ENCODE measurements at places on chromosomes 1 and 21. TPM values are rescaled to one million over a fixed set of nuclear protein-coding genes. Genes with fewer than 3 reads are reported as not detected.

- no peak for DNase-seq
These were observed 110.1 kb downstream of the CSMD2 start for GRCh38 chr1:34054920-34055319.

GRCh38 chr1:111705841-111706240, 33.4 kb downstream of the INKA2 start:
- DNase-seq: no peak

The CD1B gene
- not detected for total RNA-seq

- DNase-seq: no peak
These were observed 13.6 kb upstream of the NAV1 start for GRCh38 chr1:201525193-201525778.

- no peak for DNase-seq
These were observed 67.4 kb downstream of the LYST start for GRCh38 chr1:235799264-235799663.

The CXADR gene
- 21.1 TPM for total RNA-seq

DNA sequence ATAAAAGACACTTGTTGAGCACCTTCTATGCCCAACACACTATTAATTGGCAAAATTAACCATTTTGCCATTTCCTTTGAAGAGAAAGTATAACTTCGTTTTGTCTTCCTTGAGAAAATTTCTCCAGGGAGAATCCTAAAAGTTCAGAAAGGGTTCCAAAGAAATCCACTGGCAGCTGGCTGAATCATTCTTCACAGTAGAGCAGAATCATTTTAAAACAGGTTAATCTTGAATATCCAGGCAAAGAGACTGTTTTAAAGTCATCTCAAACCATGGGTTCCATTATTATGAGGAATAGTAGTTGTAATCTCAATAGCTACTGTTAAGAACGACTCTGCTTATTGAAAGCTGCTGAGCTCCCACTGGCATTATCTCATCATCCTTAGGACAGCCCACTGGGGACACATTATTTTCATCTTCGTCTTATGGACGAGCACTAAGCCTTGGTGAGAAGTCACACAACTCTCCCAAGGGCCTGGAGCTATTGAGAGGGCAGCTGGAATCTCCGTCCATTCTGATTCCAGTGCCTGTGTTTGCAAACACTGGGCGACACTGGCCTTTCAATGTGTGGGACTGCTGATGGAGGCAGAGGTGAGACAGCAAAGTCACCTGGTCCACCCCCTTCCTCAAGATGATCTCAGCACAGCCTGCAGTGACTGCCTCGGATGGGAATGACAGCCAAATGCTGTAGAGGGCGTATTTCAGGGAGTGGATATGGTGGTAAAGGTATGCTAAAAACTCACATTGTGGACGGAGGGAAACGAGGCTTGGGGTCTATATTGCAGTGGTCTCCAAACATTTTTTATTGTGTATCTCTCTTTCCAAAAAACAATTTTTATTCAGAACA, 15.3 kb upstream of the PGBD5 start:
- DNase-seq: no peak

The CRTC2 gene
- total RNA-seq: 20.8 TPM

GRCh38 chr1:222928212-222928611, 113.4 kb downstream of the DISP1 start:
- peak; percentile 79 for DNase-seq

DNA sequence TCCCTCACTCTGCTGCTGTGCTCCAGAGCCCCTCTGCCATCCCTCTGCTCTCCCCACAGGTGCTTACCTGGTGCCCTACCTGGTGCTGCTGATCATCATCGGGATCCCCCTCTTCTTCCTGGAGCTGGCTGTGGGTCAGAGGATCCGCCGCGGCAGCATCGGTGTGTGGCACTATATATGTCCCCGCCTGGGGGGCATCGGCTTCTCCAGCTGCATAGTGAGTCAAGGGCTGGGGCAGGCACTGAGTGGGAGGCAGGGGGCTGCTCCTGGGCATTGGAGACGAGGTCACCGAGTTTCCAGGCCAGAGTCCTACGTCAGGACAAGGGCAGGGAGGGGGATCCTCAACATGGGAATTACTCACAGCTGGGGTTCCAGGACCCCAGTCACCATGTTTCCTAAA, 21.7 kb downstream of the SLC6A17 start:
- DNase-seq: no peak

GRCh38 chr1:186838380-186839040, 9.8 kb downstream of the PLA2G4A start:
- no peak for DNase-seq

- no peak for DNase-seq
These were observed 21.2 kb upstream of the BRDT start for GRCh38 chr1:91928026-91928425.

DNA sequence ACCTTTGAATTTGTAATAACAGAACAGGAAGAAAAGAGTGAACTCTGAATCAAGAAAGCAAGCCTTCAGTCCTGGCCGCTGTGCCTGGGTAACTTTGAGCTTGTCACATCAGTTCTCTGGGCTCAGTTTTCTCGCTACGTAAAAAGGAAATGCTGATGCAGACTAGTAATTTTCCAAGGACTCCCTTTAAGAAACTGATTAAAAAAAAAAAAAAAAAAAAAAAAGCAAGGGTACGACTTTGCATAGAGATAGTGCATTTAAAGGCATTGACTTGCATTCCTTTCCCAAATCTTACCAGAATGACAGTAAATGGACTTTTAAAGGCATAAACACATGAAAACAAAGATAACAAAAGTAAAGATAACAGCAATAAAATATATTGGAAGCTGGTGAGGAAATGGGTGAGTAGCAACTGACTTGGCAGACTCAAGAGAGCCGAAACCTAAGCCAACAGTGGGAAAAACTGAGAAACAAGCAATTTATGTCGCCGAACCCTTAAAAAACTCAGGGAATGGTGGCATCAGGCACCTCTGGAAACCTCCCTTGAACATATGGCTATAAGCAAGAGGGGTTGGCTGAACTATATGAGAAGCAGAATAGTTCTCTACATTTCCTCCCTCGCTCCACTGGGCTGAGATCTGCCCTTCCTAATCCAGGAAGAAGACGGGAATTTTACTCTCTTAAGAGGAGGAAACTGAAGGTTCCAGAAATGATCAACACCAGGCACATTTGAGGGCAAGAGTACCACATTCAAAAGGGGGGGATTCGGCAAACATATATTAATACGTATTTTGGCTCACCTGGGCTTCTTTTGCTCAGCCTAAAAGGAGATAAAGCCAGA, 189.2 kb downstream of the CDC7 start:
- no peak for DNase-seq

DNA sequence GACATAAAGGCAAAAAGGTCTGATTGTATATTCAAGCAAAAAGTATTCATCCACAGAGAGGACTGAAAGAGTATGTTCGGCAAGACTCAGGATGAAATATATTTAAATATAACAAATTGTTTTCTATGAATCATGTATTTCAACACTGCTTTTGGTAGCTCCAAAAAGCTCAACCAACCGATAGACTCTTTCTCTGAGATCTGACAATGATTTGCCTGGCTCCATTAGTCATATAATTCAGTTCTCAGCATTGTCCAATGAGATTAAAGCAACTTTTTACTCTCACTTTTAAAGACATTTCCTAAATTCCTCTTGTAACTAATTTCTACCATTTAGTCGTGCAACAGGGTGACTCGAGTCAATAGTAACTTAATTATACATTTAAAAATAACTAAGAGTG, 319.1 kb upstream of the GREM2 start:
- DNase-seq: no peak

The AADACL4 gene
- not detected for total RNA-seq

DNA sequence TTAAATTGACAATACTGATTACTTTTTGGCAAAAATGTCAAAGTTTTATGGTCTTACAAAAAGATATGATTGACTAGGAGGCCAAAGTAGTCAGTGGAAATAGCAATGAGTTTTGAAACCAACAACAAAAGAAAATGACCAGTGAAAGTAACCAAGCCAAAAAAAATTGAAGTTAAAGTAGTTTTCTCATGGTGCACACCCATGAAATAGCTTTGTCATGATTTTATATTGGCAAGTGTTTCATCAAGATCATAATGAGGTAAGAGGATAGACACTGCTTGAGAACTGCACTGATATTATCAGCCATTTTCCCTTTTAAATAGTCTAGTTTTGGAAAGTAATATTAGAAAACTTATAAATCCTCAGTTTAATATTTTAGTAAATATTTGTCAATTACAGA, 206.2 kb upstream of the ADAMTS5 start:
- DNase-seq: no peak

The CTSK gene
- total RNA-seq: 4.9 TPM

The EXO1 gene
- total RNA-seq: 0.62 TPM

- DNase-seq: no peak
These were observed 17.3 kb upstream of the SLC35A3 start for GRCh38 chr1:99952522-99952921.

DNA sequence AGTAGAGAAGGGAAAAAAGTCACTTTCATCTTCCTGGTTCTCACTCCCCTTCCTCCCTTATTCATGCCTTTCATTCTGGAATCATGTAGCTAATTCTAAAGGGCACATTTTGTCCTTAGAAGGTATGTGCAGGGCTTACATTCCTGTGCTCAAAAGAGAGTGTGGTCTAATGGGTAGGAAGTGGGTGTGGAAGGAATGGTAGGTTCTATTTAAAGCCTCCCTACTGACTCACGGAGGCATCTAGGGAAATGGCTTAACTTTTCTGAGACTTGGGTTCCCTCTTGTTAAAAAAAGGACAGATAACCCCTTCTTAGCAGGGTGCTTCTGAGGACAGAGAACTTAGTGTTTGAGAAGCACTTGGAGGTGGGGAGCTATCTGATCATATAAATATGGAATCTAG, 249.3 kb upstream of the DUSP10 start:
- no peak for DNase-seq

DNA sequence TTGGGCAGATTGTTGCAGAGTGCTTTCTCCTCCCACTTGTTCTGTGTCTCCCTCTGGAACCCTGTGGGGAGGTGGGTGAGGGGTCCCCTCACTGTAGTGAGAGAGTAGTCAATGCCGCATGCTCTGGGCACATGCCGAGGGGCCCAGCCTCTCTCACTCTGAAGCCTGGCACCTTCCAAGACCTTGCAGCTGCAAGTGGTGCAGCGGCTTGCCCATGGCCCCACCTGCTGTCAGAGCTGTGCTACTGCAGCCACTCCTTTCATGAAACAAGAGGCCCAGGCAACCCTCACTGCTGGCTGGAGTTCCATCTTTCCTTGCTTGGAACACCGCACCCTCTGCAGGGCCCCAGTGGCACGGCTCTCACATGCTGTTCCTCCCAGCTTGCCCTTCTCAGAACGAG, 58.4 kb upstream of the COL6A1 start:
- peak; percentile 86 for DNase-seq

- peak; percentile 32 for DNase-seq
These were observed 53.8 kb downstream of the TRIM11 start for GRCh38 chr1:228352677-228353481.

The SVBP gene
- 9.6 TPM for total RNA-seq

The IL12RB2 gene
- 0.54 TPM for total RNA-seq

The C1orf115 gene
- total RNA-seq: 21.0 TPM

- peak; percentile 60 for DNase-seq
These were observed 13.2 kb upstream of the PRMT2 start for GRCh38 chr21:46622226-46622625.

DNA sequence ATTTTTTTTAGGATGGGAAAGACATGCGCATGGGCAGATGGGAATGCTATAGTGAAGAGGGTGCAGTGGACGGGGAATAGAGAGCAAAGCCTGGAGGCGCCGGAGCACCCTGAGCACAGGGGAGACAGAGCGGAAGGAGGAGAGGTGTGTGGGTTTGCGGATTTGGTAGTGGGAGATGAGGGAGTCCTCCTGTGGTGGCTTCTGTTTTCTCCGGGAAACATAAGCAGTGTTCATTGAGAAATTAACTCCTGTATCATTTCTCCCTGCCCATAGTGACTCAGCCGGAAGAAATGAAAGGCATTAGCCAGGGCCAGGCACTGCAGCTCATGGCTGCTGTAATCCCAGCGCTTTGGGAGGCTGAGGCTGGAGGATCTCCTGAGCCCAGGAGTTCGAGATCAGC, 4.7 kb upstream of the PTPRF start:
- DNase-seq: no peak

The PRELP gene
- 22.9 TPM for total RNA-seq

DNA sequence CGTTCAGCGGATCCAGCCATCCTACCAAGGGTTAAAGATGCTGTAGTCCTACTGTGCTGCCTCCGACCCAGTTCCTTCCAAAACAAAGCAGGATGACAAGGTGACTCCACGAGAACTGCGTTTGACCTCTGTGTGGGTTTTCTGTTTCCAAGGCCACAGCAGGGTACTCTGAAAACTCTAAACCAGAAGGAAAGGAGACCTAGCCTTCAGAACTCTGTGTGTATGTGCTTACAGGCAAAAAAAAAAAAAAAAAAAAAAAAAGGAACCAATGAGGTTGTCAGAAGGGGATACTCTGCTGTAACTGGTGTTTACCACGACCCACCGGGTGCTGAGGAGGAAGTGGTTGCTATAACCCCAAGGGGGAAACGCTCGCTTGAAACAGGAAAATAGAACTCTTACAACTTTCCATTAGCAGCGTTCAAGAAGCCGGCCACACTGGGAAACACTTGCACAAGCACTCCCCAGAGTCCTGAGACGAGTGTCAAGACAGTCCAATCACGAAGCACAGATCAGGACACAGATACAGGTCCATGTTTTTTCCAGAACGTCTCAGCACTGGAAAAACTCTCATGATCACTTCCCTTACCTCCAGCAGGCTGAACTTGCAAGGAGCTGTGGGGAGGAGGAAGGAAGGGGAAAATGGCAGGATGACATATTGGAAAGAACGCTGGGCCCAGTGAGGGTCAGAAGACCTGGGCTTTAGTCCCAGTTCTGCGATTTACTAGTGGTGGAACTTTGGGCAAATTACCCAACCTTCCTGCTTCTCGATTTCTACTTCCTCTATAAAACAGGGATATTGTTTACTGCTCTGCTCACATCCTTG, 64.0 kb downstream of the ITPKB start:
- DNase-seq: peak; percentile 74

GRCh38 chr1:87140831-87141540, 187.7 kb upstream of the LMO4 start:
- no peak for DNase-seq

The GJA5 gene
- total RNA-seq: 8.1 TPM

The TNFRSF8 gene
- 0.59 TPM for total RNA-seq

GRCh38 chr1:150152772-150153456, 3.2 kb downstream of the PLEKHO1 start:
- DNase-seq: no peak

DNA sequence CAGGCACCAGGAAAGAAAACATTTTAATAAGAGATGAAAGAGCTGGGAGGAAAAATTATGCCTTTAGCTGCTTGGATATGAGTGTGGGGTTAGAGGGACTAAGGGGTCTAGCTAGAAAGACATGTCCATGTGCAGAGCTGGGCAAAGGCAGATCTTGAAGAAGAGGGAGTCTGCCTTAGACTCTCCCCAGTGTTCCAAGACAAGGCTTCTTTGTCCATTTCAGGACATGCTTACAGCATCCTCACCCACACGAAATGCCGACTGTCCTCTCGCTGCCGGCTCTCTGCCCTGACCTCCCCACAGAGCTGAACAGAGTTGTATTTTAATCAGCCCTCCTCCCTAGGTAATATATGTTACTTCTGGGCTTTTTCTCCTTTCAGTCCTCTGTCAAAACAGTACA, 100.7 kb upstream of the ATP1B1 start:
- DNase-seq: no peak

Measured in Right ventricle myocardium superior (tissue), 1 donor.